HFFc6 (cell line): ENCODE measurements at places on chromosomes 4 and X. TPM values are rescaled to one million over a fixed set of nuclear protein-coding genes. Genes with fewer than 3 reads are reported as not detected.
A peak's percentile ranks its signal among the peaks of the same experiment; 100 is the strongest.

The ARSJ gene
- total RNA-seq: 33.4 to 40.6 TPM (median 36.5 TPM) in 3 replicates

The CSAG1 gene
- total RNA-seq: not detected in 3 replicates

DNA sequence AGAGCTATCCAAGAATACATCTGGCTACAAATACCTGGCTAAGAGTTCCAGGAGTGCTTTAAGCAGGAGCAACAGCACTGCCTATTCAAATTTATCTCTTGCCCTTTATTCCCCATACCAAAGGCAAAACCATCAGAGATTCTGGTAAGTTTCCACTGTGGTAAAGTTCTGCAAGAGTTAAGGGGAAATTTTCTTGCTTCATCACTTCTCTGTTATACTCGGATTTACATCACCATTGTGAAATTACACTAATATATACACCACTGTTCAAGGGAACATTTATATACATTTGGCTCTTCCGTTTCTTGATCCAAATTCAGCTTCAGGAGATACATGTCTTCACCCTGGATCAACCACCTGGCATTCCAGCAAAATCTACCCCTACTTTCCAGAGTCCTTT lies 70.8 kb upstream of the PTPN13 start:
- DNase-seq: no peak

DNA sequence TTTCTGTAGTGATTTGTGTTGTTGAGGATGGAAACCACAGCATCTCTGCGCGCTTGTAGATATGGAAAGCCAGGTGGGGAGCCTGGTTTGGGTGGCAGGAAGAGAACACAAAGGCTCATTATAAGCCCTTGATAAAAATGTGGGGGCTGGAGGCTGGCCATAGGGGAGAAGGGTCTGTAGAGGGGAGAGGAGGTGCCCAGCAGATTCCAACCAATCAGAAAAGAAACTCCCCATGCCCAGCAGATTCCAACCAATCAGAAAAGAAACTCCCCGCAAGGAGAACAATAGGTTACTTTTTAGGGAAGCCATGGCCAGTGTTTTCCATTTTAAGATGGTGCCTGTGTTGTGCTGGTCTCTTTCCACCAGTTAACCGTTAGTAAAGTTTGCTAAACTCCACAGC lies 9.8 kb upstream of the CENPU start:
- DNase-seq: no peak

GRCh38 chrX:47936224-47936939 lies 67.4 kb downstream of the ZNF182 start:
- no peak for DNase-seq

GRCh38 chr4:66688674-66689073 lies 856.6 kb downstream of the CENPC start:
- DNase-seq: peak; percentile 19

- DNase-seq: peak; percentile 49
These were observed 249.3 kb upstream of the DIPK2B start for GRCh38 chrX:45449982-45450381.

GRCh38 chr4:7507381-7507780 lies 72.7 kb upstream of the PSAPL1 start:
- DNase-seq: peak; percentile 28

- no peak for DNase-seq
These were observed 5.8 kb upstream of the CXCL8 start for GRCh38 chr4:73734530-73735001.

DNA sequence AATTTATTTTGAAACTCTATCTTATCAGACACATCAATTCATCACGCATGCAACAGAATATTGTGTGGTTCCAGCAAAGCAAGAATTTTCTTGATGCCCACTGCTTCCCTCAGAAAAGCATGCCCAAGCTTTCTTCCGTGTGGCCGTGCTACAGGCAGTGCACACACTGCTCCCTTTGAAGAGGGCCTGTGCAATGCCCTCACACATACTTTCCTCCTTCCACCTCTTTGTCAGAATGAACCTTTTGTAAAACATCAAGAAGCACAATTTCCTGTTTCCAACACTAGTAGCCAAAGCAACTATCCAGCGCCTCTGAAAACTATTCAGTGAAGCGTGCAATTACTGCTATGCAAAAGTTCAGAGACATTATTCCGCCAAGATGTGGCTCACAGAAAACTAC lies 201.7 kb downstream of the NLGN4X start:
- DNase-seq: no peak

DNA sequence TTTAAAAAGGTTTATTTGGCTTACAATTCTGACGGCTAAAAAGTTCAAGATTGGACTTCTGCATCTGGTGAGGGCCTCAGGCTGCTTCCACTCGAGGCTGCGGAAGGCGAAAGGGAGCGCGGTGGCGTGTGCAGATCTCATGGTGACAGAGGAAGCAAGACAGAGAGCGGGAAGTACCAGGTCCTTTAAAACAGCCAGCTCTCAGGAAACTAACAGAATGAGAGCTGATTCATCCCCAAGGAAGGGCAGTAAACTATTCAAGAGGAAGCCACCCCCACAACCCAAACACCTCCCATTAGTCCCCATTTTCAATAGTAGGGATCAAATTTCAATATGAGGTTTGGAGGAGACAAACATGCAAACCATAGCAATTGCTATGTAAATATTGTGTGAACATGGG lies 2144.2 kb upstream of the AGA start:
- DNase-seq: no peak

GRCh38 chr4:10589321-10589720 lies 95.2 kb downstream of the CLNK start:
- no peak for DNase-seq

- DNase-seq: no peak
These were observed 725 bp downstream of the SMC1A start for GRCh38 chrX:53421772-53422085.

DNA sequence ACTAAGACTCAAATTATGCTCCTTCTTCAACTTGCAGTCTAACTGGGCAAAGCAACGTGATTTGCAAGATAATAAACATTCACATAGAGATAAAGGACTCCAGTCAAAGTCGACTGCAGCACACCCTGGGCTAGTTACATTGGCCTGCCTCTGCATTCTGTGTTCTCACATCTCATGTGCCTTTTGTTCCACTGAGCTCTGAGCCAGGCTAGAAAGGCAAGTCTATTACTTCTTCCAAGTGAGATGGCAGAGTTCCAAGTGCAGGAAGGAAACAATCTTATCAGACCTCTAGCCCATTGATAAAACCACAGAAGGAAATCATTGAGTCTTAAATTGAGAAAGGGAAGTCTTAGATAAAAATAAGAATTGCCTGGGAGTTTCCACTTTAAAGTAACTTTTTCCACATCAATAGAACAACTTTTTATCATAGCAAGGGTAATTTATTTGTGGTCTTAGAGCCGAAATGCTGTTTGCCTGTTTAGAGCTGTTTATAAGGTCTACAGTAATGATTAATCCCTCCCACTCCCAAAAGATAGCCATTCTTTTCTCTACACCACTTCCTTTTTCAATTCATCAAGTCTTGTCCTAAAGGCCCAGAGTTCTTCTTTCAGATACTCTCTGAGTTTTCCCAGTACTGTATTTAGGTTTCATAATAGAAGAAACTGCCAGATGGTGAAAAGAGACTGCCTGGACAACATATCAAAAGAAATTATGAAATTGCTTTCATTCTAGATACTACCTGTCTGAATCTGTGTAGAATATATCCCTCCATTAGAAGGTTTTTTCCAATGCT lies 200.2 kb downstream of the GUCY2F start:
- no peak for DNase-seq

- DNase-seq: peak; percentile 62
These were observed 246.0 kb upstream of the HHIP start for GRCh38 chr4:144399927-144400326.

GRCh38 chr4:92021203-92021602 lies 282.6 kb upstream of the GRID2 start:
- DNase-seq: no peak

DNA sequence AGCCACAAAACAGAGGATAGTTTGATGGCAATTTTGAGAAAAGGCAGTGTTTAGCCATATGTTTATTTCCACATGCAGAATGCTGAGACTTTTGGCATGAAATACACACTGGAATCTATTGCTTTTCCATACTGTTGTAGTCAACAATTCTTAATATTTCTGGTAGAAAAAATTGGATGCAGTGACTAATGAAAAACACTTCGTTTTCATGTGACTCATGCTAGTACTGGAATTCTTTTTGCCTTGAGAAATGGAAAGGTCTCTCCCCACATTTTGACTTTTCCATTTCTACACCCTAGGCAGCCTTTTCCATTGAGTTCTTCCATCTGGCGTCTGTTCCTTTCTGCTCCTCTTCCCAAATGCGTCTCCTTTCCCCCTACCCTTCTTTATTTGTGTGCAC lies 425.2 kb upstream of the FTHL17 start:
- DNase-seq: peak; percentile 25

DNA sequence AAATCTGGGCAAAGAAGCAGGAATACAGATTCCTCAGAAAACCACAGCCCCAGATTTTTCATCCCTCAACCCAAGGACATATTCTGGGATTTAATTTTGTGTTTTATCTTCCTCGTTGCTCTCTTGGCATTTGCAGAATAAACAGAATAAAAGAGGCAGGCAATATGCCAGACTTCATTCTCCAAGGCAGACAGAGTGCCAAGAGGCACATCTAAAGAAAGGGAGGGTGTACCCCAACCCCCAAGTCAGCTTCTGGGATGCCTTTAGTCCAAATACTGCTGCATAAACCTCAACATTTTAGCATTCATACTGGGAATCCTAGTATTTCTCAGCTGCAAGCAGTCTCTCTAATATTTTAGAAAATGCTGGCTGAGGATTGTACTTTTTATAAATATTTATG lies 629.2 kb downstream of the KLHL13 start:
- DNase-seq: no peak
